ENCODE measurements at places on chromosomes 16 and 17. TPM values are rescaled to one million over a fixed set of nuclear protein-coding genes. Genes with fewer than 3 reads are reported as not detected.

NOG gene
- total RNA-seq: 0.15 TPM

PPP1R27 gene
- total RNA-seq: not detected

- no peak overlapping the region for H3K4me3 ChIP-seq
- H3K27me3 ChIP-seq: no peaks in the 10 kb centered on the region
- H3K27ac ChIP-seq: no peak overlapping the region
- no peak for DNase-seq
Observed at GRCh38 chr17:32551186-32551955, 64.6 kb downstream of the CDK5R1 start.

HSF4 gene
- total RNA-seq: 13.9 TPM

SLC22A31 gene
- total RNA-seq: 1.0 TPM

CX3CL1 gene
- 0.15 TPM for total RNA-seq

TEKT1 gene
- not detected for total RNA-seq

- no peak overlapping the region for H3K27ac ChIP-seq
- no peak for DNase-seq
- H3K4me3 ChIP-seq: no peak overlapping the region
- H3K4me1 ChIP-seq: peaks cover 19% of the 10 kb centered on the region
- no peaks in the 10 kb centered on the region for H3K27me3 ChIP-seq
Observed at GRCh38 chr17:77356690-77357201, 216.0 kb downstream of the SEC14L1 start.

CNTNAP1 gene
- total RNA-seq: 5.6 TPM

CCT6B gene
- 0.60 TPM for total RNA-seq

DNA sequence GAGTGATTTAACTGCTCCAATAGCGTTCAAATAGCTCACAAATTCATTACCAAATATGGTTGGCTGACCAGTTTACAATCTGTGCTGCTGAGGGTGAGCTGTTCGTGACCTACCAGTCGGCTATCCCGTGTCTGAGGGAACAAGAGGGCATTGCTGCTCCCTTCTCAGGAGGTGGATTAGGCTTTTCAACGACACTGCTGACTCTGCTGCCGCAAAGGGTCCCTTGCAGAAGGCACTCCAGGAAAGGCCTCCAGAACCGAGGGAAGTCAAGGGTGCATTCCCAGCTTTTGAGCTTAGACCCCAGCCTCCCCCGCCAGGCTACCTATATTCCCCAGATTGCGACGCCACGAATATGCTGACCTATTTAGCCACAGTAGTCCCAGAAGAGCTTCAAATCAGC is 32.3 kb downstream of the GJC1 start:
- peaks cover 5% of the 10 kb centered on the region for H3K36me3 ChIP-seq
- H3K27ac ChIP-seq: no peak overlapping the region
- no peaks in the 10 kb centered on the region for H3K27me3 ChIP-seq
- H3K4me1 ChIP-seq: no peaks in the 10 kb centered on the region

DNA sequence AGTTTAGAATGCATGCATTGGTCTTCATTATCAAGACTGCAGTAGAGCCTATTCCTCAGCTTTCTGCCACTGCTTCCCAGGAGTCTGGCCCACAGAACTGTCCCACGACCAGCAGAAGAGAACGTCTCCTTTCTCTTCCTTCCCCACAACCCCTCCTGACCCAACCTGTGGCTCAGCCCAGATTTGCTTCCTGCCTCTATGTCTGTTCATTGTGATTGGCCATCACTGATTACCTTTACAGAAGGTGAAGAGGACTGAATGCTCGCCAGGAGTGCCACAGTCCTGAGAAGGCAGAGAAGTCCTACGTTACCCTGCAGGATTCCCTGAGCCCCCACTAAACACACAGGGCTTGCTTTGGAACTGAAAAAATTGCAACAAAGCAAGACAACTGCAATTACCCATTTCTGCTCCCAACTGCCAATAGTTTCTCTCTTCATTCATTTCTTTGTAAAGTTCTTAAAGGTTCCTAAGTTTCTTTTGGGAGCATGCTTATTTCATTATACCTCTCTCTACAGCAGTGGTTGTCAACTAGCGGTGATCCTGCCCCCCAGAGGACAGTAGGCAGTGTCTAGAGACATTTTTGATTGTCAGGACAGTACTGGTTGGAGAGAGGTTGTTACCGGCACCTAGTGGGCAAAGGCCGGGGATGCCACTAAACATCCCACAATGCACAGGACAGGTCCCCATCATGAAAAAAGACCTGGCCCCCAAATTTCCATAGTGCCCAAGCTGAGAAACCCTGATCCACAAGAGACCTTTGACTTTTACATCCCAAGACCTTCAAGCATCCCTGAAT is 4.5 kb upstream of the NAT9 start:
- H3K36me3 ChIP-seq: peaks cover 3% of the 10 kb centered on the region
- no peak overlapping the region for H3K4me3 ChIP-seq
- H3K27me3 ChIP-seq: no peaks in the 10 kb centered on the region
- peak; percentile 55 for DNase-seq

GRCh38 chr17:42365136-42365535 is 23.1 kb downstream of the STAT3 start:
- H3K27me3 ChIP-seq: no peaks in the 10 kb centered on the region
- no peaks in the 10 kb centered on the region for H3K36me3 ChIP-seq
- H3K4me3 ChIP-seq: no peak overlapping the region
- no peak overlapping the region for H3K27ac ChIP-seq

- no peak overlapping the region for H3K27ac ChIP-seq
- no peaks in the 10 kb centered on the region for H3K4me1 ChIP-seq
- peaks cover 18% of the 10 kb centered on the region for H3K27me3 ChIP-seq
- H3K36me3 ChIP-seq: no peaks in the 10 kb centered on the region
Observed at GRCh38 chr16:58212824-58213655, 15.1 kb upstream of the CSNK2A2 start.

CD300H gene
- total RNA-seq: not detected

- no peak for DNase-seq
- H3K27me3 ChIP-seq: peaks cover 67% of the 10 kb centered on the region
- no peak overlapping the region for H3K27ac ChIP-seq
- H3K4me1 ChIP-seq: no peaks in the 10 kb centered on the region
- H3K4me3 ChIP-seq: no peak overlapping the region
- H3K36me3 ChIP-seq: no peaks in the 10 kb centered on the region
Observed at GRCh38 chr17:15262291-15263205, 2.6 kb downstream of the PMP22 start.

- no peak overlapping the region for H3K27ac ChIP-seq
- peak; percentile 65 for DNase-seq
- H3K36me3 ChIP-seq: no peaks in the 10 kb centered on the region
- no peak overlapping the region for H3K4me3 ChIP-seq
Observed at GRCh38 chr17:50944054-50944901, 78.1 kb upstream of the TOB1 start.

ZNF287 gene
- 13.7 TPM for total RNA-seq

DNA sequence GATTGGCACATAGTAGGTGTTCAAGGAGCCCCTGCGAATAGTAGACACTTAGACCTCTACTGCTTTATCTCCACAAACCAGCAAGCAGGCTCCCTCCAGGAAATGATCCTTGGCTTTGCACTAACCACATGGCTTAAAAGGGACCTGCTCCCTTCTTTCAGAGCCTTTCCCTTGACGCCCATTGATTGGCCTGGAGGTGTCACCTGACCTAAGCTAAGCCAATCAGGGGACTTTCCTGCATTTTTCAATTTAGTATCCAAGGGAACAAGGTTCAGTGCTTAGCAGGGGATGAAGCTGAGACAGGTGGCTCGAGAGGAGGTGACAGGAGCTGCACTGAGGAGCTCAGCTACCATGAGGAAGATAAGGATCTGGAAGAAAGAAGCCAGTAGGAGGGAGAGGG is 52.8 kb downstream of the CLEC19A start:
- no peak overlapping the region for H3K4me3 ChIP-seq
- H3K36me3 ChIP-seq: no peaks in the 10 kb centered on the region
- no peak overlapping the region for H3K27ac ChIP-seq
- DNase-seq: no peak
- no peaks in the 10 kb centered on the region for H3K27me3 ChIP-seq
- H3K4me1 ChIP-seq: no peaks in the 10 kb centered on the region

GNG13 gene
- total RNA-seq: not detected

GRCh38 chr17:27245230-27245696 is 48.7 kb upstream of the WSB1 start:
- peak overlapping the region; percentile 9 for H3K4me3 ChIP-seq
- no peaks in the 10 kb centered on the region for H3K27me3 ChIP-seq
- no peaks in the 10 kb centered on the region for H3K36me3 ChIP-seq

DNA sequence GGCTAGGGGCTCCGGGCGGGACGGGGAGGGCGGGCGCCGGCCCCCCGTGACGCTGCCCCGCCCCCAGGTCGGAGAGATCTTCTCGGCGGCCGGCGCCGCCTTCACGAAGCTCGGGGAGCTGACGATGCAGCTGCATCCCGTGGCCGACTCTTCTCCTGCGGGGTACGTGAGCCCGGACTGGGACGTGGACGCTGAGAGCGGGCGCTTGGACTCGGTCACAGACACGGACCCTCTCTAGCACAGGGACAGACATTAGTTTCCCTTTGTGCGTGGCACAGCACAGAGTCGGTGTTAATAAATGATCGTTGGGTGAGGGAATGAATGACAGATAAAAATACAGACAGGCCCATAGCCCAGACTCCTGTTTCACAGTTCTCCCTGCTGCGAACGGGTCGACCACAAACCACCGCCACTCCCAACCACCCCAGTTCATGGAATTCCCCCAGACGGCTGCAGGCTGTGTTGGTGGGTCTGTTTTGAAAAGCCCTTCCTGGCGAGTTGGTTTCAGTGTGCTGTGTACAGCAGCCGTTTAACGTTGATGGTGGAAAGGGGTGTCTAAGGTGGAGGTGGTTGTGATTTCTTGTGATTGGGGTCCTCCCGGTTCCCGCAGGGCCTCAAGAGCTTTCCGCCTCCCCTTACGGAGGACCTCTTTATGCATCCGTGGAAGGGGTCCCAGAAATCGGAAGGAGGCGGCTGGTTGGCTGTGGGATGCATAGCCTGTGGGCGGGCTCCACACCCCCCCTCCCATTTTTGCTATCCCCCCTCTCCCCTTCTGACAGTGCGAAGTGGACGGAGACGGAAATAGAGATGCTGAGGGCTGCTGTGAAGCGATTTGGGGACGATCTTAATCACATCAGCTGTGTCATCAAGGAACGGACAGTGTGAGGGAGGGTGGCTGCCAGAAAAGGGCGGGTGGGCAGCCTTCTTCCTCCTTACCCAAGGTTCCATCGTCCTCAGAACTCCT is 2.9 kb downstream of the RNASEK start:
- H3K27me3 ChIP-seq: no peaks in the 10 kb centered on the region
- no peaks in the 10 kb centered on the region for H3K36me3 ChIP-seq
- H3K4me3 ChIP-seq: peak overlapping the region; percentile 72
- H3K4me1 ChIP-seq: peaks cover 29% of the 10 kb centered on the region

AARS1 gene
- 270 TPM for total RNA-seq

DNA sequence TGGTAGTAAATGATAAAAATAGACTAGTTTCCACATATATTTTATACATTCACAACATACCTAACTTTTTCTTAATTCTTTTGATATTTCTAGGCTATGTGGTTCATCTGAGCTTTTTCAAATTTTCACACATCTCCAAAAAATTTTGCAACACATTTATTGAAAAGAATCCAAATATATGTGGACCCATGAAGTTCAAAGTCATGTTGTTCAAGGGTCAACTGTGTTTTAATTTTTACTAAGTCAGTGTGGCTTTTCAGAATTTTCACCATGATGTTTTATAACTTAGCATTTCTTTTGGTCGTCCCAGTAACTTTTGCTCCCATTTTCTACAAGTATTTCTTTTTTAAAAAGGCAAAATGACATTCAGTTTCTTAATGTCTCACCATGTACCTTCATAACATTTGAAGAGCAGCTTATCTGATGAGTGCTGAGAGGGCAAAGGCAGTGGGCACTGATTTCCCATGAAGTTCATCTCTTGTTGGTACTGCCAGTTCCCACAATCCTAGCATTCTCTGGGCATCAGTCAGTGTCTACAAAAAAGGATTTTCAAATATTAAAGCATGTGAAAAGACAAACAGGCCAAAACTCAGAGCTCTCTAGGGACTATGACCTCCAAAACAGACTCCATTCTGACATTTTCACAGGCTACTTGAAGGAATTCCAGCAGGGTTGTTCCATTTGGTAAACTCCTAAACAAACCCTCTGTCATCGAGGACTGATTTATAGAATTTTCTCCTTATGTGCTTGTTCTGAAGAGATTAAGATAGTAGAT is 80.3 kb downstream of the MRTFB start:
- H3K36me3 ChIP-seq: no peaks in the 10 kb centered on the region
- H3K4me1 ChIP-seq: no peaks in the 10 kb centered on the region
- peak; percentile 6 for DNase-seq
- H3K4me3 ChIP-seq: no peak overlapping the region
- no peak overlapping the region for H3K27ac ChIP-seq

DNA sequence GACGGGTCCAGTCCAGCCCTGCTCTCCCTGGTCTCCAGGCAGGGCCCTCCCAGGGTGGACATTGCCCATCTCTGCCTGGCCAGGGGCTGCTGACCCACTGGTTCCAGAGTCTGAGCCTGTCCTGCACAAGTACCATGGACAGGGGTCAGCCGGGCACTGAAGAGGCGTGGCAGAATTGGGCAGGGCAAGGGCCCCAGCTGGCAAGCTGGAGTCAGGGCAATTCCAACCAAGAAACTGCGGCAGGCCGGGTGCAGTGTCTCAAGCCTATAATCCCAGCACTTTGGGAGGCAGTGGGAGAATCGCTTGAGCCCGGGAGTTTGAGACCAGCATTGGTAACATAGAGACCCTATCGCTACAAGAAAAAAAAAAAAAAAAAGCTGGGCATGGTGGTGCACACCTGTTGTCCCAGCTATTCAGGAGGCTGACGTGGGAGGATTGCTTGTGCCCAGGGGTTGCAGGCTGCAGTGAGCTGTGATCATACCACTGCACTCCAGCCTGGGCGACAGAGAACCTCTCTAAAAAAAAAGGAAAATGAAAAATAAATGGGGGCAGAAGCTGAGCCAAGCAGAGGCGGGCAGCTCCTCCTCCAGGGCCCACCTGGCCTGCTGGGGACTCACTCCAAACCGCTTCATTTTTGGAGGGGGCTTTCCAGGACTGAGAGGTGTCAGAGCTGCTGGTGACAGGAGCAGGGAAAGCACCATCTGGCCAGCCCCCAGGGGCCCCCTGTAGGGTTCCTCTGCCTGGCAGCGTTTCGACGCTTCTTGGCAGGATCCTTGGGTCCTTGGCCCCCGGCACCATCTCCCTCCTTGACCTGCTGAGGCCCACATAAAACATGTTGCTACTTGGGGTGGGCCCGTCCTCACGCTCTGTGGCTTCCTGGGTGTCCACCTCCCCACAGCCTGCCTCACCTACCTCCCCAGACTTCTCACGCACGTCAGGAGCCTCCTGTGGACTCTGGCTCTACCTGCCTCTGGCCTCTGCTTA is 2.9 kb upstream of the MAFG start:
- no peak overlapping the region for H3K4me3 ChIP-seq
- peaks cover 11% of the 10 kb centered on the region for H3K36me3 ChIP-seq
- peaks cover 17% of the 10 kb centered on the region for H3K4me1 ChIP-seq
- no peaks in the 10 kb centered on the region for H3K27me3 ChIP-seq
- no peak overlapping the region for H3K27ac ChIP-seq

Measured in A673 (cell line).